Cerebellar nuclear complex (tissue), 1 donor: ENCODE measurements at places on chromosomes 6 and 20.

- DNase-seq: no peak
Measured at GRCh38 chr6:827431-827830, 134.5 kb upstream of the EXOC2 start.

GRCh38 chr6:137219664-137220252 lies 573 bp upstream of the IFNGR1 start:
- DNase-seq: no peak

GRCh38 chr20:18543932-18544331 lies 23.3 kb upstream of the SMIM26 start:
- DNase-seq: no peak

DNA sequence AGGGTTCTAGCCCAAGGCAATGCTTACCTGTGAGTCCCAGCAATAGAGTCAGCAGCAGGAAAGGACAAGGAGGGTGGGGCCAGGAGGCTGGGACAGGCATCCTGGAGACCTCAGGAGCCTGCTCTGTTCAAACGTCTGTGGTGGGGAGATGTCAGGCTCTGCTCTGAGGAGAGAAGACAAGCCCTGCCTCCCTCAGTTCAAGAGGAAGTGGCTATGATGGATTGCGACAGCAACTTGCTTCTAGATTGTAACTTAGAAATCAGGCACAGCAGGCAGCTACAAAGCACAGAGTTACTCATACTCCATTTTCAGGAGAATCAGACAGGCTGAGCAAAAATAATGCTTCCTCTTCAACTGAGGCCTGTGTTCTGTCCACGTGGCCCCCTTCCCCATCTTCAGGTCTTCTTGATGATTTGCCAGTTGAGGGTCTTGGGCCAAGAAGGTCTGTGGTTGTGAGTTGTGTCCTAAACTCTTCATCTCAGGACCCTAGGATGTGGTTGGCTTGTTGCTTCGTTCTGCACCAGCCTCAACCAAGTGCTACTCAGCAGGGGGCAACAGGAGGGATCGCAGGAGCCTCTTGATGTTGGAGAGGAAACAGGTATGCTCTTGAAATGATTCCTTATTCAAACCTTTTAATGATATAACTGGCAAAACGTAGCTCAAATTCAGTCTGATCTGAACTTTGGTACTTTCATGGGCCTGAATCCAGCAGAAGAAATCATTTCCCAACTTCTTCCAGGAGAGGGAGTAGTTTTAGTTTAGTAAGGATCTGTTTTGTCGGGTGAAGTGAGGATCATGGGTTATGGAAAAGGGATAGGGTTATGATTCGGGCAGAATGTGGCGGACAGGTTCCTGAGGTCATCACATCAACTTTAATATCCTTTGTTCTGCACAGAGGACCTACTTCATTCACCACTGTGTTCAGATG lies 31.0 kb downstream of the SIRPB1 start:
- DNase-seq: no peak

DNA sequence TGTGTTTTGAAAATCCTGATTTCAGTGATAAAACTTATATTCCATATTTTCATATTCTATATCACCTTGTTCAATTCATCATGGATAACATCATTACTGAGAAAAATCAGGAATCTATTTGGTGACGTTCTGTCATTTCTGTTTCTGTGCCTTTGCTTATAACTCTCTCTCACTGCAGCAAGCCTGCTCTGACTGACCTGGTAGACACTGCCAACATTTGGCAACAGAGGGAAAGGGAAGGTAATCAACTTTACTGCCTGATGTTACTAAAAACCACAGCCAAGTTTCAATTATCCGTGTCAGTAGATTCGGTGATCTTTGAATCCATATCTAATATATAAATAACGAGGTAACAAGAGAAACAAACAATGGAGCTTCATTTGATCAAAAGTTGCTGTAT lies 501.9 kb downstream of the LMBRD1 start:
- no peak for DNase-seq

DNA sequence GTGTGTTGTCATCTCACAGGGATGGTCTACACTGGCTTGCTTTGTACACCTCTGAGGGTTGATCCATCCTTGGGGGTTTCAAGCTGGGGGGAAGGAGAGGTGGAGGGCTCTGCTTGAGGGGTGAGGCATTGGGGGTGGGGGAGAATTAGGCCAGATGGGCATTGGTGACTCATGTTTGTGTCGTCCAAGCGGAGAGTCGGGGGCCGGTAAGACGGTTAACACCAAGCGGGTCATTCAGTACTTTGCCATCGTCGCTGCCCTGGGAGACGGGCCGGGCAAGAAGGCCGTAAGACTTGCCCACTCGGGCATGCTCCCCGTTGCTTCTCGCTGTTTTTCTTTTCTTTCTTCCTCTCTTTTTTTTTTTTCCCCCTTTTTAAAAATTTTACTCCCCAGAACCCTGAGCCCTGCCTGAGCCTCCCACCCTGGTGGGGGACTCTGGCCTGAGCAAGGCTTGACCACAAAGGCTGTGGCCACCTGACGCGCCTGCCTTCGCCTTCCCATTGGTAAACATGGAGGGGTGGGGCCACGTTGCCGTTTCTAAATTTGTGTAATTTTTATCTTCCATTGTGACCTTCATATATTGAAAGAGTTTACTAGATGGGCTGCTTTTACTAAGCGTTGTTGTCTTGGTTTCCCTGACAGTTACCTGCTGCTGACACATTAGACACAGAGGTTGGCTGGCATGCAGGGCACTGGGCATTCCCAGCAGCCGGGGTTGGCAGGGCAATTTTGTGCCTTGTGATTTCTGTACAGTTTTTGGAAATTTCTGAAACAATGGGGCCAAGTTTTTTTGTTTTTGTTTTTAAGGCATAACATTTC lies 26.8 kb downstream of the MYH7B start:
- DNase-seq: no peak

DNA sequence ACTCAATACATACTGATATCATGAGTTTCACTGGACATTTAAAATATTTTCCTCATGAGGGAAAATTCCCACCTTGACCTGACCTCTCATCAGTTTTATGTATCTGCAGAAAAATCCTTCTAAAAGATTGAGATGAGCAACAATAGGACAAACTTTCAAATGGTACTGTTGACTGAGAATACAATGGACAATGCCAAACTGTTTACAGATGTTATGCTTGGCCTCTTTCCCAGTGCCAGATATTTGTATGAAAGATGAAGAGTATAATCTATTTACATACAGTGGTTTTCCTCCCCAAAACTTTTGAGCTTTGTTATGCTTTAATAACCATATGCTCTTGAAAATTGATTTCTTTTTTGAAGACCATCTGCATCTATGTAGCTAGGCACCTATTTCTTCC lies 245.1 kb upstream of the RSPO3 start:
- no peak for DNase-seq

GRCh38 chr6:30188541-30188940 lies 24.7 kb downstream of the TRIM26 start:
- DNase-seq: no peak

DNA sequence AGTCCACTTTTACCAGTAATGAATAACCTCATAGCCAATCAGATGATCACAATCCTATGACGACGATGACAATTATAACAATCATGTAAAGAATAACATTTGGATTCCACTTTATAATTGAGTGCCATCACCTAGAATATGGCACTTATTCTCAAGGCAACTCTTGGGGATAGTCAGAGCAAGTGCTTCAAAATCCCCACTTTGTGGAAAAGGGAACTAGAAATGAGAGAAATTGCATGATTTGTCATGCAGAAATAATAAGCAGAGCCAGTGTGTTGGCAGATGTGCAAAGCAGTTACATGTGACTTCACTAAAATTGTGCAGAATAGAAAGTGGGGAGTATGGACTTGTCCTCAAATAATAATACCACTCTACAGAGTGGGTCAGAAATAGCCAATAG lies 41.3 kb downstream of the FRK start:
- no peak for DNase-seq

GRCh38 chr6:22821664-22822320 lies 252.4 kb downstream of the HDGFL1 start:
- DNase-seq: no peak

DNA sequence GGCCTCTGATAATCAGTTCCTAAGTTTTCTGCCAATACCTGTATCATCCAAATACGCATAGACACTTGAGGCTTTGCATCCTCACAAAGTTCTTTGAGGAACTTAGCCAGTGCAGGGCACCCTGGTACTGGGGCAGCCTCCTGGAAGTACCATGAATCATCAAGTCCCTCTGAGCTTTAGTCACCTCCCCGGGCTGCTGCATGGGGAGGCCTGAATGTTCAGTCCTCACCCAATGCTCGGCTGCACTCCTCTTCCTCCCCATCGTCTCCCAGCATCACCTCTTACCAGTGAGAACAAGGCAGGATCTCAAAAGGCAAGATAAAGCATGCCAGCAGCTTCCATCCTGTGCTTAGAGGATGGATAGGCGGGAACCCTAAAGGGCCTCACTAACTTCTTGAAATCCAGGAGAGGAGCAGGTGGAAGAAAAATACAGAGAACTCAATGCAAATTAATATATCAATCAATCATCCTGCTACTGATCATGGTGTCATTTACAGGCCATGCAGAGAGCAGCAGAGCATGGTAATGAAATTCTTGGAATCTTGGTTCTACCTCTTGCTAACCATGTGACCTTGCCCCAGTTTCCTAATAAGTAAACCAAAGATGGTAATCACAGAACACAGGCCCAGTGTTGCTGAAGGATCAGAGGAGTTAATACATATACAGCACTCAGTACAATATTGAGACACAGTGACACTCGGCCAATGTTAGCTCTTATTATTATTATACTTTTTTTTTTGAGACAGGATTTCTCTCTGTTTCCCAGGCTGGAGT lies 4.7 kb upstream of the CCN6 start:
- no peak for DNase-seq

DNA sequence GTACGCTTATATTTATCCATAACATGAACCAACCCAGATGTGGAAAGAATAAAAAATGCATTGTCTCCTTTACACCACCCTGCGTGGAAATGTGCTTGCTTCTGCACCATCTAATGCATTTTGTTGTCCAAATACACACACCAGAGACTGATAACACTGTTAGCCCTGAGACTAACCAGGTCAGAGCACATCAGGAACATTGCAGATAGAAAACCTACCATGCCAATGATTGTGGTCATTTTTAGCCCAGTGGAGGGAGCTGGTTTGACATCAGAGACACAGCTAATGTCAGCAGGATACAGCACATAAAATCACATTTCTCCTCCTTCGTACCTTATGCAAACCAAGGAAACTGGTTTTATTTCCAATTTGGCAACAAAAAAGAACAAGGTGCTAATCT lies 528.7 kb downstream of the DOK5 start:
- no peak for DNase-seq

DNA sequence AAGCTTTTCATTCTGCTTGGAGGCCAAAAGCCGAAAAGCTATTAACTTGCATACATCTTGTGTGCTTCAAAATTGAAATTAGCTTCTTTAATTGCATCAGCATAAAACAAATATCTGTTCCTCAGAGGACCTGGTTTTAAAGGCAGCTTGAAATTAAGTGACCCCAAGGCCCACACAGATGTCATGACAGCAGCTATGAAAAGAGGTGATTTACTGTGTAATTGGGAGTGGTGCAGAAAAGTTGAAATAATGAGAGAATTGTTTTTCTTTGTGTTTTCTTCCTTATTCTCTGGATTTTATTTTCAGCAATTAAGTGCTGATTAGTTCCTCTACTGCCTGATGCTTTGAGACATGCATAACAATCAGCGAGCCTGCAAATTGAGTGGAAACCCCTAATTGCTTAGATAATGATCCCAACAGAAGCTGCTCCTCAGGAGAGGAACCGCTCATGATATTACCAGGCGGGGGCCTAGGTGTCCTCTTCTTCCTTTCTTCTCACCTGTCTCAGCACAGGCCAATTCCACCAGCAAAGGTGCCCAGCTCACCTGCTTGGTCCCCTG lies 34.1 kb upstream of the GGTLC1 start:
- DNase-seq: no peak

DNA sequence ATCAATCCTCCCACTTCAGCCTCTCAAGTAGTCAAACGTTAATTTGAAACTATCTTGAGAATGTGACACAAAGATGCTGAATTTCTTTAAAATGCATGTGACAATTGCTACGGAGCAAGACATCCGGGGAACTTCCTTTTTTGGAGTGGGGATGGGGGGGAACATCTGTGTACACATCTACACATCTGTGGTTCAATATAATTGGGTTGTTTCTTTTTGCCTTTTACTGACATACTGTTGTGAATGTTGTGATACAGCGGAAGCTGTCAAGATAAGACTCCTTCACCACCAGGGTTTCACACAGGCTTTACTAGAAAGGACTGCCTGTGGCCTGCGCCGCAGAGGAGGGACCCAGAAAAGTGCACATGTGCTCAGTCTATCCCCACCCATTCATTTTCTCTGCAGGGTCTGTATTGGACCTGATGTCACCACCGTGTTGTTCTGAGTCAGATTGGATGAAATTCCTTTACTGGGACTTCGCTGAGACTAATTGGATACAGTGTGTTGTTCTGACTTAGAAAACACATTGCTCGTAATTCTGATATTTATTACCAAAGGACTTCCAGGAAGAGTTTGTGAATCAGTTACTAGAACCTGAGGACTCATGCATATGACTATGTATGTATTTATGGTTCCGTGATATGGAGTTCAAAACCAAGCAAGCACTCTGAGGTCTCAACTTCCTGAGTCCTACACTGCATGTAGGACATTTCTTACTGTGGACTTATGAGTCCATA lies 98.7 kb upstream of the SGK1 start:
- no peak for DNase-seq

DNA sequence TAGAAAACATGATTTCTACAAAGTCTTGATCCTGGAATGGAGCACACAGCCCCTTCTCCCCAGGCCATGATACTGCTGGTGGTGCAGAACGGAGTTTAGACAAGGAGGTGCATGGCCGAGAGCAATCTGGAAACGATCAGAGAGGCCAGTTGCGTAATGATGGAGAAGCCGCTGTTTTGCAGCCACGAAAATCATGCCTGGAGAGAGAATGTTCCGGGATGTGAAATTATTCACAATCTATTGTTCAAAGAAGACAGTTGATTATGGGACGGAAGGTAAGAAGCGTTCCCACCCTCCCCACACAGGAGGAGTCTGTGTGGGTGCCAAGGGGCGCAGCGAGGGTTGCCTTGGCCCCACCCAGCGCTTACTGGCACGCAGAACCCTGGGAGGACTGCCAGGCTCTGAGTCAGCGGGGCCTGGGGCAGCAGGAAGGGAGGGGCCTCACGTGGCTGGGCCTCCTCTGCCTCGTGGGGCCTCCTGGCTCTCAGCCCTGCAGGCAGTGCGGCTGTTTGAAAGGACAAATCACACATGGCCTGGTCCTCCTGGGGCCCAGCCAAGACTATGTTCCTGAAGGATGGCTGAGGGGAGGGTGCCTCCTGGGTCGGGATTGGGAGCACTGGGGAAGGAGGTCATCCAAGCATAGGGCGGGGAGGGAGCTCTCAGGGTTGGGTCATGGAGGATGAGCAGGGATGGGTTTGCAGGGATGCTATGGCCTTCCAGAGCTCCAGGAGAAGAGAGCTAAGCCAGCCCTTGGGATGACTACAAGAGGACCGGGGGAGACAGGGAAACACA lies 8.7 kb upstream of the AP5S1 start:
- DNase-seq: peak; percentile 97

DNA sequence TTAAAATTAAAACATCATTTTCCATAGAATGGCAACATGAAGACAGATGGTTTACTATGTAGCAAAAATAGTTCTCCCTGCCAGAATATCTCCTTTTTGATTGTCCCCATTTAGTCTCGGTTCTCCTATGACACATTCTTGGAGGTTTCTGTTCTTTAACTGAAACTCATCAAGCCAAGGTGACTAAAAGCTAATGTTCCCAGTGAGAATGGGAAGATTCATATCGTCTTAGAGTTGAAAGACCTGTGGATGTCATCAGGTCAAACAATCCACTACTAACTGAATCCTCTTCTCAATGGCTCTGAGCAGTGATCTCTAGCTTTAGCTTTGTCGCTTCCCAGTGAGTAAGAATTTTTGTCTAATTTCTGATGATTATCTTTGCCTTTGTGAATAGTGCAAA lies 1.3 kb upstream of the DOK5 start:
- DNase-seq: no peak

- no peak for DNase-seq
Measured at GRCh38 chr20:10940941-10941340, 267.1 kb upstream of the JAG1 start.
